Activated CD4-positive, alpha-beta T cell treated with anti-CD3 and anti-CD28 coated beads for 36 hours (primary cell): ENCODE measurements at places on chromosomes 12 and 14.

- DNase-seq = no peak
These were observed 119.2 kb downstream of the AACS start for GRCh38 chr12:125184213-125184967.

GRCh38 chr14:98181241-98181640, 1090.8 kb downstream of the BCL11B start:
- DNase-seq = peak; percentile 31

GRCh38 chr14:100375266-100375962, 52.3 kb downstream of the SLC25A47 start:
- DNase-seq = peak; percentile 96

DNA sequence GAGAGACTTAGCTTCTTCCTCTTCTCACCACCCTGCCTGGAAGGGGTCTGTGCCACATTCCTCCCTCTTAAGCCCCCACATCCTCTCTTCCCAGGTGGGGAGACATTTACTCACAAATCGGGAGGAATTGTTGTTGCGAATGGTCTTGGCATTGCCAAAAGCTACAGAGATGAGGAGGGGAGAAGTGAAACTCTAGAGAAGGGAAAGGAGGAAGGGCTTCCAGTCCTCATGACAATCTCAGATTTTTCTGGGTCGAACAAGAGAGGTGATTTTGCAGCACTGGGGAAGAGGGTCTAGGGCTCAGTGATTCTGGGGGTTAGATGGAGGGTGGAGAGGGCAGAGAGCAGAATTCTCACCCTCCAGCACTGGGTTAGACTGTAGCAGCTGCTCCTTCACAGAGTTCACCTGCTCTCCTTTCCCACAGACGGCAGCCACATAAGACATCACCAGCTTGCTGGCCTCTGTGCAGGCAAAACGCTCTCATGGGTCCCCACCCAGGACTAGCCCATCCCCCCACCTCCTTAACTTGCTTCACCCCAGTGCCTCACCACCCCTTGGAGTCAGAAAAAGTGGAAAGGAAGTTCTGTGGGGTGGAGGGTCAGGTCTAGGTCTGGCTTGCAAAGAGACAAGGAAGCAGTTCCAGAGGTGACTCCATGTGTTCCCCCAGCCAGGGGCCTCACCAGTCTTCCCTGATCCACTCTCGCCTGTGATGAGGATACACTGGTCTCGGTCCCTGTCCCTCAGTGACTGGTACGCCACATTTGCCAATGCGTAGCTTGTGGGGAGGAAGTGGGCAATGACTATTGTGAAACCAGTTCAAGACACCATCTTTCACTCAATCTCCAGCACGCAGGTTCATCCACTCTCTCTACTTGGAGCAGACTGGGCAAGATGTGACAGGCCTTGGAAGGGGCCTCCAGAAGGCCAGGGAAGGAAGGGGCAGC, 2.7 kb downstream of the MYO1A start:
- peak; percentile 78 for DNase-seq

DNA sequence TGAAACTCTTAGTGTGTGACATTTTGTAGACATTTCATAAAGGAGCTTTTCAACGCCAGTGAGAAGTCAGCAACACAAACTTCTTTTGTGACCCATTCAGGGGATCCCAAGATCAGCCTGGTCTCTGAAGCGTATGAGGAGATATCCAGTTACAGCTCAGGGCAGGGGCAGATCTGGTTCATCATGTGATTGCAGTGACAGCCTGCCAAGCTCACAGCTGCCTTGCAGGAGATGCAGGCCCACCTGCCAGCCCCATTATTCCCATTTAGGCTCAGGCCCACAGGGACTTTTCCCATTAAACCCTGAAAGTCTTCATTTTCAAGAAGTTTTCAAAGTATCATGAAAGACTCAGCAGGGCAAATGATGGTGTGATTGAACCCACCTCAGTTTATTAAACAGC, 38.3 kb downstream of the SRGAP1 start:
- no peak for DNase-seq
